ENCODE measurements at places on chromosomes 6 and 20.

DNA sequence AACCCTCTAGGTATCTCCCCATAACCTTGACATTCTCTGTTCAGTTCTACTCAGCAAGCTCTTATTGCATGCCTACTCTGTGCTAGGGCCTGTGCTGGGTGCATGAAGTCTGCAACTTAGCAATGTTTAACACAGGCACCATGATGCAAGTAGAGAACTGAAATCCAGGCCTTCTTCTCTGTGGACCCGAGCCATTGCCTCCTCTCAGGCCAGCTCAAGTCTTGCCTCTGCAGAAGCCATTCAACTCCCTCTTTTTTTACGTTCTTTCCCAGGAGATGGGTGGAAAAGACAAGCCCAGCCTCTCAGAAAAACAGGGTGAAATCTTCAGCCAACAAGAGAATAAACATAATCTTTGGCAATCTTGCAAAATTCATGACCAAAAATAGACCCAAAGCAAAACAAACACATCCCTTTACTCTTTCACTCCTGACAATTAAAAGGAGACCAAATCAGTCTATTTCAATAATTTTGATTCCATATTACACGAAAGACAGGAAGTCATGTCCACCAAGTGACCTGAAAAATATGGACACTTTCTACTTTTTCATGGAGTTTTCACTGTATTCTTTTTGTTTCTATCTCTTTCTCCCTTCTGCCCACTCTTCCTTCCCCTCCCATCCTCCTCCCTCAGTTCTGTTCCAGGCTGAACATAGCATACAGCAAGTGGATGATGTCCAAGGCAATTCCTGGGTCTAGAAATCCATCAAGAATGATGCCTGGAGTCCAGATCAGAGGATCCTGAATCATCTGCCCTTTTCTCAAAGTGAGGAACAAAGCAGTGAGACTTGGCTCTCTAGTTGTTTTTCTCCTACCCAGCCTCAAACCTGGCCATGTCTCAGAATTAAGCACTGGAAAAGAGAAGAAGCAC, 45.4 kb upstream of the MOCS1 start:
- DNase-seq: no peak

DNA sequence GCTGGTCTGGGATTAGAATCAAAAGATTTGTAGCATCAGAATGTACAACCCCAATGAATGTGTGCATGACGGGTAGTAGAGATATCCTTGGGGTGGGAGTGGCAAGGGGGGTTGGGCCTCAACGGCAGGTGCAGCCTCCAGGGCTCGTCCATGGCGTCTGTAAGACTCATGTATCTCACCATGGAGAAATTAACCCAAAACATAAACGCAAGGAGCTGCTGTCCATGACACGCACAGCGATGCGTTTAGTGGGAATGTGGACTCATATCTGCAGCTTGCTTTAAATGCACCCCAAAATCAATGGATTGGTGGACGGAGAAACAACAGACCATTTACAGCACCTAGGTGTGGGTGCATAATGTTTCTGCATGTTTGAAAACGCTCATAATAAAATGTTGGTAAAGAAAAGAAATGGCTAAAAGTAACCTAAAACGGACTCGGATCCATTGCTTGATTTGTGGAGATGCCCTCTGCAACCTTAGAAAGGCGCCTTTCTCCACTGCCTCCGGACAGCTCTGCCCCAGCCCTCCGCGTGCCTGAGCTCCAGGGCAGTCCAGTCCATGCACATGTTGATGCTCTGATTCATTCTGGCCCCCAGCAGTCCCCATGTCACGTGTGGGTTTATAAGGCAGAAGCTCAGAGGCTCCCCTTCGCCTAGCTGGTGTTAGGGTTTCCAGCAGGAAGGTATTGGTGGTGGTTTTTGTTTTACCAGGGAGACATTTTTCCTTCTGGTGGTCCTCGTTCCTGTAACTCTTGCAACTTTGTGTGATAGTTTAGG, 24.5 kb downstream of the PYGB start:
- DNase-seq: no peak

DNA sequence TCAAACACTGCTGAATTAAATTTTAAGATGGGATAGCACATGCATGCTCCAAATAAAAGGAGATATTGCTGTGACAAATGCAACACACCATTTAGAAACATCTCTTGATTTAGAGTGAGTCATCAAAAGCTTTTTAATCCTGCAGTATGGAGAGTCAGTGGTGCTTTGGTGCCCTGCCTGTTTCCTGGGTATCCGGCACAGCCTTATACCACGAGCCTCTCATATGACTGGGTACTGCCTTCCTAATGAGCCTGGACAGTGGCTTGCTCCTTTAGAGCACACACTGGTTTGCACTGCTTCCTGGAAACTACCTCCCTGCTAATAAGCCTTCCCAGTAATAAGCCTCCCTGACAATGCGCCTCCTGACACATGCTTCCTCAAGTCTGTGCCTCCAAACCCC, 65.3 kb upstream of the KCNK16 start:
- no peak for DNase-seq

DNA sequence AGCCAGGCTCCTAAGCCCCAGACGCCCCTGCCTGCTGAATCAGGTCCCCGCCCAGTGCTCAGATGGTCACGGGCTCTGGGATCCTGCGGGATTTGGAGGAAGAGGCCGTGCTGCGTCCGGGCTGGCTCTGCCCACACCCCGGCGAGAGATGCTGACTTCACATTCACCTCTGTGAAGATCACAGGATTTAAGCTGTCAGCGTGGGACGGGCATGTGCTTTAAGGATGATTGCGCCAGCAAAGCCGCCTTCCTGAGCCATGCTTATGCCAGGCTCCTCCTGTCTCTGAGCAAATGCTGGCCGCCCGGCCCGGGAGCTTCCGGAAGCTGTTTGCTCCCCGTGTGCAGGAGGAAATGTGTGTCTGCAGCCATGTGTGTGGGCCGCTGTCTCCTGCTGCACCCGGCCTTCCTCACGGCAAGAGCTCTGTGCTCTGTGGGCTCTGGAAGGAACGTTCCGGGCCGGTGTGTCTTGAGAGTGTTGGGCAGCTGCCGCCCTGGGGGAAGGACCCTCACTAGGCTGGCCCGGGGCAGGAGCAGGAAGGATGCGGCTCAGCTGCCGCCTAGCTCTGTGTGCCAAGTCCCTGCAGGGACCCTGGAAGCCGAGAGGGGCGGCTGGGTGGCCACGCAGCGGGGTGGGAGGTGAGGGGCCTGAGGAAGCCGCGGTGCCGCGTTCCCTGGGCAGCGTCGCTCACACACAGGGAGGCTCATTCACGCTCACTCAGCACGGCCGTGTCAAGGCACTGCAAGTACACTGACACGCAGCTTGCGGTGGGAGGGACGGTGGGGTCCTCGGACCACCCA, 19.0 kb upstream of the BHLHE23 start:
- no peak for DNase-seq

- no peak for DNase-seq
Observed at GRCh38 chr6:115896538-115897129, 164.1 kb downstream of the FRK start.

- no peak for DNase-seq
Observed at GRCh38 chr6:20841806-20842205, 307.5 kb downstream of the CDKAL1 start.

- peak; percentile 18 for DNase-seq
Observed at GRCh38 chr6:118893064-118893806, 717 bp upstream of the ASF1A start.

DNA sequence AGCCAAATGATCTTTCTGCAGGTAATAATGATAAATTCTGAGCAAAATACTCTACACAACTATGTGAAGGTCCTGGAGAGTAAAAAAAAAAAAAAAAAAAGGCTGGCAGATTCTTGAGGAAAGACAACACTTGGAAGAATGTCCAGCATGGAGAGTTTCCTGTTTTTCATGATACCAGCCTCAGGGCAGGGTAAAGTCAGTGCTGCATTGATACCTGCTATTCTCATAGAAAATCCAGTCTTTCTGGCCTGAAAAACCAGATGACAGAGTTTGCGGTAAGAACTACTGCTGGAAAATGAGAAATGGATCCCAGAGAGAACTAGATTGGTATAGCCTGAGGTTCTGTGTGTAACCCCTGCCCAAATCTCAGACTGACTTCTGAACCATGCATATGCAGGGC, 89.1 kb downstream of the AFG1L start:
- no peak for DNase-seq

DNA sequence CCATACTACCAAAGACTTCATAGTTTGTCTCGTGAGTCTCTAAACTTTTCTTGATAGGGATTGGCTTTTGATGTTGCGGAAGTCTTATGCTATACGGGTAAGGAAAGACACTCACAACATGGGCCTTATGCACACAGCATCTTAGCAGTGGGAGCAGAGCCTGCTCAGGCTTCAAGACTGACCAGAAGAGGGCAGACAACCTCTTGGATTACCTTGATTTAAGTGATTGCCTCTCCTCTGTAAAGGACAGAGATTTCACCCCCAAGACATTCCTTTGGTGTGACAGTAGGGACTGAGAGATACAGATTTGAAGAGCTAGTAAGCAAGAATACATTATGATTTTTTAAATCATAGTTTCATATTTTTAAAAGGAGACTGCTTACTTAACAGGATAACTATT, 71.0 kb upstream of the SAMD3 start:
- DNase-seq: peak; percentile 13

DNA sequence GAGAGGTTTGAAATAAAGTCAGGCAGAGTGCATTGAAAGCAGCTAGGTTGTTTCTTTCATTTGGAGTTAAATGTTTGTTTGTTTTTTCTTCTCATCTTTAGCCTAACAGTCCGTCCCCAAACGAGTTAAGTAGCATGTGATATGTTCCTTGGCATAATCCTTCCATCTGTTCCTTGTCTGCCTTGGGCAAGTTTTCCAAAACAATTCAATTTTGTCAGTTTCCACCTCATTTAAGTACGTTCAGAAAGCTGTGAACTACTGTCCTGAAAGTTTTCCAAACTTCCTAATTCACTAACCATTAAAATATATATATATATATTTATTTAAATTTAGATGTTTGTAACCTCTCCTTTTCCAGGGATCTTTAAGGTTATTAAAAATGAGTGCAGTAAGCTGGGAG, 61.8 kb upstream of the HDAC2 start:
- DNase-seq: no peak

DNA sequence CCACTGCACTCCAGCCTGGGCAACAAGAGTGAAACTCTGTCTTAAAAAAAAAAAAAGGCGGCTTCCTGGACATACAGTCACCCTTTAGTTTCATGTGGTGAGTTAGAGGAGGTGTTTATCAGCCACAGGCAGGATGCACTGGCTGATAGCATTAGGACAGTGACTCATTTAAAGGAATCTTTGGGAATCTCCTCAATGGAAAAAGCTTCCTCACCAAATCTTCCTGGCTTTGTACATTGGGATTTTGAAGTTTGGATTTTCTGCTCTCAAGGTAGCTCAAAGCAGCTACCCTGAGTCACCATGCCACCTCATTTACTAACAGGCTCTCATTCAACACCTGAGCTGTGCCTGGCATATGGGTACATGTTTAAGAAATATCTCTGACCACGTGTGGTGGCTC, 20.2 kb downstream of the PRPH2 start:
- DNase-seq: no peak

GRCh38 chr20:42392442-42392841, 774.3 kb upstream of the CHD6 start:
- DNase-seq: no peak

GRCh38 chr6:109979033-109979921, 1.2 kb downstream of the GPR6 start:
- DNase-seq: no peak

DNA sequence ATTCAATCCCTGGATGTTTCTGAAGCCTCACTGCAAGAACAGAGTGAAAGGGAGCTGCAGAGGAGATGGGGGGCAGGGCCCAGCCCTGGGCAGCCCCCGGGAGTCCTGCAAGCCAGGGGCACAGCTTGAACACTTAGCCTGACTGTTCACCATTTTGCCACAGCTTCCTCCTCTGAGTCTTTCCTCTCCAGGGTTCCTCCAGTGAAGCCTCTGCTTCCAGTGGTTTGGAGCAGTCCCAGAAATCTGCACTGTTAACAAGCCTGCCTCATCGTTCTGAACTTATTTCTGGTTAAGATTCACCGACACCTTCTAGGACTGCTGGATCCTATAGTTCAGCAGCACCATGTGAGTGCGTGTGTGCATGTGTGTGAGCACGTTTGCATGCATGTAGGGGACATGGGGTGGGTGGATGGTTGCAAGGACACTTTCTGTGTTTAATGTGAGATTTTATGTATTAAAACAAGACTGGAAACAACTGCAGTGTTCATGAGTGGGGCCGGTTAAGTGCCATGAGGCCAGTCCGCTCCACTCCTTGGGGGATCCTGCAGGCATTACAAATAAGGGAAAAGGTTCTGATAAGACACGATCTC, 24.6 kb downstream of the CEBPB start:
- DNase-seq: no peak

- DNase-seq: no peak
Observed at GRCh38 chr6:88441346-88441745, 275.2 kb upstream of the CNR1 start.

DNA sequence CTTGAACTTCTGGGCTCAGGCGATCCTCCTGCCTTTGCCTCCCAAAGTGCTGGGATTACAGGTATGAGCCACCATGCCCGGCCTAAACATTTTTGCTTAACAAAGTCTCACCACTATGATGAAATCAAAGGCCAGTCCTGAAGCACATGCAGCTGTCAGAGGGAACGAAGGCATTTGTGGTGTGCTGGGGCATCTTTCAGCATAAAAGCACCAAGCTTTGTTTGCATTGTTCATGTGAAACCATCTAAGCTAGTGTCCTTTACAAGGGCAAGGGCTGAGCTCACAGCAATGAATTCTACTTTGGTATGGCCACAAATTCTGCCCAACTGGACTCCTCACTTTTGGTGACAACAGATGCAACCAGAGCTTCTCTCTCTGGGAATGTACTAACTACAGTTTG, 66.8 kb downstream of the ZFP64 start:
- DNase-seq: no peak

DNA sequence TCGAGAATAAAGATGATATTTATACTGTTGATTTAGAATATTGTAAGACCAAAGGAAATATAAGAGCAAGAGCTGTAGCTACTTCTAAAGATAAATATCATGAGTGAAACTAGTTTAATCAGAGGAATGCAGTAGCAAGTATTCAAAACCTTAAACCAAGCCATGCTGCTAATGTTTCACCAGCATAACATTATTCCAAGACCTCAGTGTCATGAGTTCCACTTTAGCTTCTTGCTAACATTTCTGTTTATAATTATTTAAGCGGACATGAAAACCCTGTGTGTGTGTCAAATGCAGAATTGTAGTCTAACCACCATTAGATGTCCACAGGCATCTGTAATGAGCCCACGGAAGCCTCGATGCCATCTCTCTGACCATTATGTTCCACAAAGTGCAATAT, 752.6 kb upstream of the MARCKS start:
- no peak for DNase-seq

GRCh38 chr6:31239854-31240253, 32.0 kb downstream of the HLA-C start:
- DNase-seq: no peak

GRCh38 chr6:131394768-131395432, 178.1 kb upstream of the ARG1 start:
- no peak for DNase-seq

GRCh38 chr6:22954749-22955385, 385.5 kb downstream of the HDGFL1 start:
- DNase-seq: no peak

Data from stimulated activated CD8-positive, alpha-beta memory T cell treated with anti-CD3 and anti-CD28 coated beads, Interleukin-12 subunit alpha, Interleukin-12 subunit beta, amount 100 ng/mL, for 1 hour (primary cell).